ENCODE measurements at places on chromosomes 3 and 15.

DNA sequence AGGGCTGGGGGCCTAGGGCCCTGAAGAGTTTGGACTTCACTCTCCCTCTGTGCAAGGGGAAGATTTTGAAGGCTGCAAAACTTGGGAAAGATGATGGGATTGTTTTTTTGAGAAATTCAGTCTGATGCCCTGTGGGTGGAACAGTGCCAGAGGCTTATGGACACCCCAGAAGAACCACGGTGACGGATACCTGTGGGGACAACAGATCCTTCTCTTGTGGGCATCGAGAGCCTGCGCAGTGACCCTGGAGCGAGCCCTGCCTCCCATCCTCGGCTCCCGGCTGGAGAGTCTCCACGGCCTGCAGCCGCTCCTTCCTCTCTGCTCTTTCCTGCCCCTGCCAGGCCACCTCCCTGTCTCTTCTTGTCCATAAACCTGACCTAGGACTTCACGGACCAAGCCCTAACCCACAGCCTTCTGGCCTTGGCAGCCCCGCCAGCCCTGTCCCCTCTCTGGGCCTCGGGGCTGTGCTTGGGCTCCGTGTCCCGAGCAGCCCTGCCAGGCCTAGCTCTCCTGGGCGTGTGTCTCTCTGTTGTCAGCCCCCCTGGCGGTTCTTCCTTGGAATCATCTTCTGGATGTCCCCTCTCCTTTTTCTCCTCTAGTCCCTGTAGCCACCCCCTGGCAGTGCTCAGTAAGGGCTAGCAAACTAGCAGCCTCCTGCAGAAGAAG lies 98.4 kb downstream of the VGLL4 start:
- DNase-seq, result no peak

GRCh38 chr15:60457985-60458384 lies 21.0 kb downstream of the ICE2 start:
- no peak for DNase-seq

DNA sequence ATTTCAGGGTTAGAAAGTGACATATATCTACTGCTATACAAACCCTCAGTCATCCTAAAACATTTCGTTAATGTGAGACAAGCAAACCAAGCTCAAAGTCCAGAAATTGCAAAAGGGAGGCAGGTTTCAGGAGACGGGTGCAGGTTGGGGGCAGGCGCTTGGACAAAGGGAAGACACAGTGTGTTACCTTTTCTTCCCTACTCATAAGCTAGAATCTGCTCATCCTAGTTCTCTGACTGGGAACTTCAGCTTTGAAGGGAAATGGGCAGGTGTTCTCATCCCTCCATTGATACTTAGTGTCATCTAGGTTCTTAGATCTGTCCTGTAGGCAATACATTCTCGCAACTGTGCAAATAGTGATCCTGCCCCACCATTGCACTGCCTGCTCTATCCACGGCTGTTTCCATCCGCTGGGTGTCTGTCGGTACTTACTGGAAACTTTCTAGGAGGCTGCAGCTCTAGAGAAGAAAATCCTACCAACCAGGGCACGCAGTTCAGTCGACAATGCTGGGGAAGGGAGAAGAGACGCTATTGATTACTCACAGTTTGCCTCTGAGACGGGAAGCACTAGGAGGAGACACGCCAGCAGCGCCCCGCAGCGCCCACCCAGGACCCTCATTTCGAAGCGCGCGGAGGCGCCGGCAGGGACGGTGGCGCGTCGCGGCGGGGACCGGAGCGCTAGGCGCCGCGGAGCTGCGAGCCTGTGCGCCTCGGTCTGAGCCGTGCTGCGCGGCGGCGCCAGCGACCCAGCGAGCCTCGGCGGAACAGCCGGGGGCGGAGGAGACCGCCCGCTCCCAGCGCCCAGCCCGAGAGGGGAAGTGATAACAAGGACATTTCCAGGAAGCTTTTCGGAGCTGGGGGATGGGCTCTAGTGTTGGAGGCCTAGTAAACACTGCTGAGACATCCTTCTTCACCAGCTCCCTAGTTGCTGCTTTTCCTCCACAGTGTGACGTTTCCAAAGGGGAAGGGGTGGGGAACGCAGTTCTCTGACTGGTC lies at the start of gene PROS1:
Gene PROS1 (minus strand): TSS at position 766 of the 996 bp plus-strand sequence. CDS start 147 bp downstream, at position 619.
- peak; percentile 56 for DNase-seq

- DNase-seq, result peak; percentile 89
Measured at GRCh38 chr15:62928242-62928999, 114.1 kb upstream of the TPM1 start.

GRCh38 chr15:72147418-72147817 lies 29.2 kb downstream of the SENP8 start:
- DNase-seq, result no peak

DNA sequence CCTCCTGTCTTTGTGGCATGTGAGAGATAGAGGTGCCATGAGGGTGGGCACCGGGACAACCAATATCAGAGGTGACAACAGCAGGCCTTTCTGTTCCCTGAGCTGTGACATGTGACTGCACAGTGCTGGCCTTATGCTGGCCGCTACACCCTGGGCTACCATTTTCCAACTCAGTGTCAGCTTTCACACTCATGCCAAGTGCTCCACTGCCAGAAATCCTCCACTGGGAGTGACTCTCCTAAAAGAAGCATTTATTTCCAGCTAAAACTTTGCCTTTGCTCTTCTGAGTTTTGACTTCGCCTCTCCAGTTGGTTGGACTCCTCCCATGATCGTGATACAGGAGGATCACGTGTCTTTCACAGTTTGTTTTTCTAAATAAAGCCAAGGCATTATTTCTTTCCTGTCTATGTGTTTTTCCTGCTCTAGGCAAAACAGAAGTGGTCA lies 31.4 kb downstream of the CA12 start:
- DNase-seq, result no peak

GRCh38 chr3:57706462-57706861 lies 13.6 kb upstream of the DENND6A start:
- peak; percentile 32 for DNase-seq

- no peak for DNase-seq
Measured at GRCh38 chr3:15924914-15925313, 127.1 kb upstream of the ANKRD28 start.

DNA sequence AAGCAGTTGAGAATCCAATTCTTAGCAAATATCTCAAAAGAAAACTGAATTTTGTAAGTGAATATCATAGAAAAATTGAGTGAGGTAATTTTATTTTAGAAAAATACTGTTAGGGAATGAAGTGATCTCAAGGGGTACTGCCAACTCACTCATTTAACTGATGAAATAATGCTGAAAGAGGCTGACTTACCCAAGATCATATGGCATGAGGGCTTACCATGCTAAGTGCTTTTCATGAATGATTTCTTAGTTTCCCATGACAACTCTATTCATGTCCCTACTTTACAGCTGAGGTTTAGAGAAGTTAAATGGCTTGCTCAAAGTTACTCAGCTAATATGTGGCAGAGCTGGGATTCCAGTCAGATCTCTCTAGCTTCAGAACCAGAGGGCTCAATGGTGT lies 30.6 kb downstream of the CCDC14 start:
- DNase-seq, result no peak

- DNase-seq, result no peak
Measured at GRCh38 chr3:9280451-9281219, 31.2 kb upstream of the SRGAP3 start.

DNA sequence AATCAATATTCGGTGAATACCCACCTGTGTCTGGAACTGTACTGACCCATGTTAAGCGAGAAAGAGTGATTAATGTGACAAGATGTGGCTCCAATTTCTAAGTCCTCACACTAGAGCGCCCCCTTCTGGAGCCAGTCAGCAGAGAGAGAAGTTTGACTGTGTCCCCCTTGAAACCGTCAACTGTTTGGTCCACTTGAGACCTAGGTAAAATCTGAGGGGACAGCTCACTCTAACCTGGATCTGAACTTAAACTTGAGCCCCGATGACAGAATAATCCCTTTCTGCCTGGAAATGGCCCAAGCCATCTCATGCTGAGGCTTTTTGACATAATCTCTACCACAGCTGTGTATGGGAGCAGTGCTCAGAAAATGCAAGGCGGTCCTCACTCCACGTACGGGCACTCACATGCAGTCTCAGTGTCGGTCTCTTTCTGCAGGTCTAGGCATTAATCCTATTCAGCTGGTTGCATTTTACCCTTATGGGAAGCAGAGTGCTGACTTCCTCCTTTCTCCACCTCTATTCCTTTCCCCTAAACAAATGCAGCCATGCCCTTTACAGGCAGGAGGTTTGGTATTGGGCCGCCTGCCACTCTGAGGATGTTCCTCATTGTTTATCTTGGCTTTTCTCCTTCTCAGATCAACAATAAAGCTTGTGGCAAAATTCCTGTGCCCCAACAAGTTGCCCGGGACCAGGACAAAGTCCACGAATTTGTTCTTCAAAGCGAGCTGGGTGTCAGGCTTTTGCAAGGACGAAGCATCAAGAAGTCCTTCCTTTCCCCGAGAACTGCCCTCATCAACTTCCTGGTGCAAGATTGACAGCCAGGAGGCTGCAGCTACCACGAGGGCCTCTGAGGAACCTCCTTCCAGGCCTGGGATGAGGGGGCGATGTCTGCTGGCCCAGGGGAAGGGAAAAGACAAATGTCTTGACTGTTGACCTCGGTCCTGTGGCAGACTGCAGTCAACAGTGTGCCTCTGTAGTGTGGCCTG lies 47.5 kb upstream of the LIMD1 start:
- no peak for DNase-seq

GRCh38 chr15:63892794-63893441 lies 59.2 kb upstream of the HERC1 start:
- DNase-seq, result no peak

DNA sequence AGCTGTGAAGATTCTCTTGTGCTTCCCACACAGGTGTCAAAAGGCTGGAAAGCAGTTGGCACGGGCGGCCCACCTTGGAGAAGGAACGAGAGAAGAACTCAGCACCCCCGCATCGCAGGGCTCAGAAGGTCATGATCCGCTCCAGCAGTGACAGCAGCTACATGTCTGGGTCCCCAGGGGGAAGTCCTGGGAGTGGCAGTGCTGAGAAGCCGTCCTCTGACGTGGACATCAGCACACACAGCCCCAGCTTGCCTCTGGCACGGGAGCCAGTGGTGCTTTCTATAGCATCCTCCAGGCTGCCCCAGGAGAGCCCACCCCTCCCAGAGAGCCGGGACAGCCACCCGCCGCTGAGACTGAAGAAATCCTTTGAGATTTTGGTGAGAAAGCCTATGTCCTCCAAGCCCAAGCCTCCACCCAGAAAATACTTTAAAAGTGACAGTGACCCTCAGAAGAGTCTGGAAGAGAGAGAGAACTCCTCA lies 31.4 kb downstream of the STARD5 start:
- no peak for DNase-seq

DNA sequence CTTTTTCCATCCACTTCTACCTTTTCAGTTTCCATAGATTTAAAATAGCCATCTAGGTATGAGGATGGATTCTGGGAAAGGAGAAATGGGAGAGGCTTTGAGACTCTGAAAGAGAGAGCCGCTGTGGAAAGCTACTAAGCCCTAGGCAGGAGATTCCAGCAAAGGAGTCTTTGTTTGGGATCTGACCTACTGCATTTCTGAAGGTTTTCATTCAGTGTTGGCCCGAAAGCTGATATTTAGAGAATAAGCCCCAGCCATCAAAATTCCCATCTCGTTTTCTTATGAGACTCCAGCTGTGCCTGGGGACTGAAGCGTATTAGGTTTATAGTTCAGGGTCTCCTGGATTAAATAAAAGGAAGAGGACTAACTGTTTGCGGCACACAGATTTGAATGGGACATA lies 19.5 kb downstream of the LIPH start:
- no peak for DNase-seq

DNA sequence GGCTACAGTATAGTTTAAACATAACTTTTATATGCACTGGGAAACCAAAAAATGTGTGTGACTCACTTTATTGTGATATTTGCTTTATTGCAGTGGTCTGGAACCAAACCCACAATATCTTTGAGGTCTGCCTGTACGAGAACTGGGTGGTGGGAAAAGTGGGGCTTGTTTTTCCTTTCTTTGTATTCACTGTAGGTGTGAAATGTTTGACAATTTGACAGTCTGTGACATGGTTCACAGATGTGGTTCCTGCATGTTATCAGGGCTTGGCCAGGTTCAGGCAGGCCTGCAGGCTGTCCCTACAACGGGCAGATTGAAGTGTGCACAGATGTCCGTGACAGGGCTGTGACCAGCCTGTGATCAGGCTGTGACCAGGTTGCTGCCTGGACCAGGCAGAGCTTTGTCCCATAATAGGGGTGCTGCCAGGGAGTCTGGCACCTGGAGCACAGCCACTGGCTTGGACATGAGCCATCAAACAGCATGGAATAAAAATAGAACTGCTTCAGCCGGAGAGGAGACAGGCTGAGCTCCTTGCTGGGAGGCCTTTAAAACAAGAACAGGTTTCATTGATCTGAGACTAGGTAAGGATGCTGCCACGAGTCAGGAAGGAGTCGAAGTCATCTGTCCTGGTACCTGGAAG lies 61.0 kb downstream of the KLF13 start:
- DNase-seq, result no peak

DNA sequence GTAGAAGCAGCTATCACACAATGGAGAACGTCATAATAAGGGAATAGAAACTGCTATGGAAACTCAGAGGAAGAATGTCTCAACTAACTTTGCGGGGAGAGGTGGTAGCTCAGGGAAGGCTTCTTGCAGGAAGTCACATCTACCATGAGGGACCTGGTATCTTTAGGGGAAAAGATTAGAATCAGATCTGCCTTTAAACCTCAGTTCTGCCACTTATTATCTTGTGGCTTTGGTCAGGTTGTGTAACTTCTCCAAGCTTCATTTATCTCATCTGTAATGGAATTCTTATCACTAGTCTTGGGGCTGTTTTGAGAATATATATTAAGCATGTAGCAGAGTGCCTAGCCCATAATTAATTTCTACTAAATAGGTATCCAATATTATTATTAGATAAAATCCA lies 46.4 kb upstream of the PRICKLE2 start:
- DNase-seq, result no peak

GRCh38 chr3:169657351-169658124 lies 6.0 kb downstream of the MECOM start:
- no peak for DNase-seq

GRCh38 chr15:55402707-55403106 lies 5.5 kb downstream of the CCPG1 start:
- DNase-seq, result no peak

DNA sequence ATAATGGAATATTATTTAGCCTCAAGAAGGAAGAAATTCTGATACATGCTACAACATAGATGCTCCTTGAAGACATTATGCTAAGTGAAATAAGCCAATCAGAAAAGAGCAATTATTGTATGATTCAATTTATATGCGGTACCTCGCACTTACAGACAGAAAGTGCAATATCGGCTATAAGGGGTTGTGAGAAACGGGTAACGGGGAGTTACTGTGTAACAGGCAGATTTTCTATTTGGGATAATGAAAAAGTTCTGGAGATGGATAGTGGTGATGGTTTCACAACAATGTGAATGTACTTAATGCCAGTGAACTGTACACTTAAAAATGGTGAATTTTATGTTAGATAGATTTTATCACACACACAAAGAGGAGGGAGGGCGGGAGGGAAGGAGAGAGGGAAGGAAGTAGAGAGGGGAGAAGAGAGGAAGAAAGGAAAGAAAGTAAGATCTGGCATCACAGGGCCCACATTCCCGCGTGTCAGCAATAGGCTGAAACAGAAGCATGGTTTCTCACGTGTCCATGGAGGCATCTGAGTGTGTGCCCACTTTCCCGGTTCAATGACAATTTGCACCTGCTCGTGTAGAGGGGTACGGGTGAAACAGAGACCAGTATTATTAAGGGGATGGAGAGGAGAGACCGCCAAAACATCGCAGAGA lies 700 bp upstream of the BLM start:
- DNase-seq, result no peak

- no peak for DNase-seq
Measured at GRCh38 chr15:64858021-64858575, 16.4 kb downstream of the PLEKHO2 start.

- no peak for DNase-seq
Measured at GRCh38 chr3:122215592-122216298, 32.3 kb downstream of the CASR start.
